ENCODE measurements at places on chromosomes 7 and 10.

DNA sequence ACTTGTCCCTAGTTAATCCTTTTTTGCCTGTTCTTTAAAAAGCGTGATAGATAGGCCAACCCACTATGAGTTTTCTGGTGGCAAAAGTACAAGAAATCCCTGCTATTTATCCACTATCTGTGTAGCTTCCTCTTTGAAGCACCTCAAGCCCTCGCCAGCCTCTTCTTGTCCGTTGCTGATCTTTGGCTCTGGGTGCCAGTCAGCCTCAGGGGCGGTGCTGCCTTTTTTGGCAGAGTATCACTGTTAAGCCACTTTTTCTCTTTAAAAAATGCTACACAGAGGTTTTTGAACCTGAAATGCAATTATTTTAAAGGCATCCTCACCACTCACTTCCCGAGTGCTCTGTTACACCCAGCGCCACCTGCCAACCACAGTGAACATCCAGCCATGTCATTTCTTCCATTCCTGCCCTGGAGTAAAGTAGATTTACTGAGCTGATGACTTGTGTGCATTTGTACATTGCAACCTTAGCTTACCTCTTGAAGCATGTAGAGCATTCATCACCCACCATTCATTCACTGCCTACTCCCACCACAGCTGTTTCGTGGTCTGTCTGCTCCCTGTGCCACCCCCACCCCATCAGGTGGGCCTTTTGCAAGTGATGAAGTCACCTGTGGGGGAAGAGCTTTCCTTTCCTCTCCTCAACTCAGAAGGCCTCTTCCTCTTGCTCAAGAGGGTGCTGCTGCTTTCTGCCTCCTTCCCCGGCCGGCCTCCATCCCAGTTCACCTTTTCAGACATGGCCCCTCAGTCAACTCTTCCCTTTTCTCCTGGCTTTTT is 414.2 kb upstream of the GALNT17 start:
- no peak for DNase-seq

- no peak for DNase-seq
These were observed 40.9 kb upstream of the ZNF32 start for GRCh38 chr10:43689618-43689954.

DNA sequence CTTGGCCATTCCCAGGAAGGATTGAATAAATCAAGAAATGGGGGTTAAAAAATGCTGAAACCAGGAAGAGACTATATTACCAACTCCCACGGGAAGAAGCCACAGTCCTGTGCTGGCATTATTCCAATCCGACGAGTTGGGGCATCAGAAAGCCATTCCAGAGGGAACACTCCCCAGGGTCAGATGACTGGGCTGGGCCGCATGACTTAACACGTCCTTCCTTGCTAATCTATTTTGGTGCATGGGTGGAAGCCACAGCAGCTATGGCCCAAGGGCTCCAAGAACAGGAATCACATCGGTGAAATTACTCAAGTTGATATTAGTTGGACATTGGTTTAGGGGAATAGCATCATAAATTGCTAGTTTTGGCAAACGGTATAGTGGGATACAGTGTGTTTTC is 592.9 kb upstream of the NRP1 start:
- DNase-seq: no peak

DNA sequence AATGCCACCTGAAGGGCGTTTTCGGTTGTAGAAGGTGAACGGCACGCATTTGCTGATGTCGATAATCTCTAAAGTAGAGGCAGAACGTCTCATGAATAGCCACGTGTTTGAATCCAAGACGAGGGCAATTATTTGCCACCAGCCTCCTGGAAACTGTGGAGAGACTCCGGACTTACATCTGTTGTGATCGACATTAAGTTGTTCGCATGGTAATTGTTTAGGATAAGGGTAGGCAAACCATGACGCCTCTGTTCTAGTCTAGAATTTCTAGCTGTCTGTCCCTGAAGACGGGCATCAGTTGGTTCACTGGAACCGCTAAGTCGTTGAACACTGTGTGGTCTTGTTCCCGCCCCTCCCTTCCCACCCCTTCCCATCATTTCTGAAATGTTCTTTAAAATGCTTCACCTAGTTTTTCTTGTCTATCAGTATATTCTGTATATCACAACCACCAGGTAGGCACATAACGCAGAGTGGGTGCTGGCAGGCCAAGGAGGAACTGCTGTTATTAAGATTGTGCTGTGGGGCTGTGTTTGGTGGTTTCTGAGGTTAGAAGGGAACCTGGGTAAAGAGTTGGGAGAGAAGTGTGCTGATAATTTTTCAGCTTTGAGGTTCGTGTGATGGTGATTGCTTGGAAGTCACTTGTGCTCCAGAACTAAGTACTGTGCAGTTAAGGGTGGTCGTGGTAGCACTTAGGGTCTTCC is 1.2 kb downstream of the UBE3C start:
- no peak for DNase-seq

DNA sequence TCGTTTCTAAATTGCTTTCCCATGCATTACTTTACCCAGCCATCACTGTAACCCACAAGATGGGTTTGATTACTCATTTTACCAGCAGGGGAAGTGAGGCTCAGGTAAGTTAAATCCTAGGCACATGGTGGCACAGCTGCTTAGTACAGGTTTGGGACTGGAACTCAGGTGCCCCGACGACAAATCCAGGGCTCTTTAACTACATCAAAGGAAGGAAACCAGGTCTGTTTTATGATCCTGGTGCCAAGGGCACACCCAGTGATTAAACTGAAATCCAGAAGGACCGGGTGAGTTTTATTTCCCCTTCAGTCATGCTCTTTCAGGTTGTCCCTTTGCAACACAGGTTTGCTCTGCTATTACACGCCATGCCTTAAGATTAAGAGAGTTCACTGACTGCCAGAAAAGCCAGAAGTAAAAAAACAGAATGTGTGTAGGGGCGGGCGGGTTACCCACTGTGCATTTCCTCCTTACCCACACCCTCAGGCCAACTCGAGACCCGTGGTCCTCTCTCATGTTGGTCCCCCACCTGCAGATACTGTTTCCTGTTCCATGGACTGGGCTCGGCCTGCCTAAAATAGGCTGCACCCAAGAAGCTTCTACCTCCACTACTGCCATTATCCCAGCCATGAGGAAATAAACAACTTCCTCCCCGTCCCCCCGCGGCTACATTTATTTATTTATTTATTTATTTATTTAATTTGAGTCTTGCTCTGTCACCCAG is 55.1 kb upstream of the KDM7A start:
- DNase-seq: no peak

DNA sequence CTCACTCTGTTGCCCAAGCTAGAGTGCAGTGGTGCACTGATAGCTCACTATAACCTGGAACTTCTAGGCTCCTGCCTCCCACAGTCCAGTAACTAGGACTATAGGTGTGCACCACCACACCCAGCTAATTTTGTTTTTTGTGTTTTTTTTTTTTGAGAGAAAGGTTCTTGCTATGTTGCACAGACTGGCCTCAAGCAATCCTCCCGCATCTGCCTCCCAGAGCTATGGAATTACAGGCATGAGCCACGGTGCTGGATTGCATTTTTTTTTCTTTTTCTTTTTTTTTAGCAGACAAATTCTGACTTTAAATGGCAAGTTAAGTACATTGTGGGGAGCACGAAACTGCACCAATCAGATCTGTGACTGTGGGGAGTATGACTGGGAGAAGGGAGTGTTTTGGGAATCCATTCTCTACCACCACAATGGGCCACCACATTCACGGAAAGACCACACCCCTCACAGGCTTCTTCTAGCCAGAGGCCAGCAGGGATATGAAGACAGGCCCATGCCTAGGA is 58.1 kb upstream of the MSMB start:
- no peak for DNase-seq

DNA sequence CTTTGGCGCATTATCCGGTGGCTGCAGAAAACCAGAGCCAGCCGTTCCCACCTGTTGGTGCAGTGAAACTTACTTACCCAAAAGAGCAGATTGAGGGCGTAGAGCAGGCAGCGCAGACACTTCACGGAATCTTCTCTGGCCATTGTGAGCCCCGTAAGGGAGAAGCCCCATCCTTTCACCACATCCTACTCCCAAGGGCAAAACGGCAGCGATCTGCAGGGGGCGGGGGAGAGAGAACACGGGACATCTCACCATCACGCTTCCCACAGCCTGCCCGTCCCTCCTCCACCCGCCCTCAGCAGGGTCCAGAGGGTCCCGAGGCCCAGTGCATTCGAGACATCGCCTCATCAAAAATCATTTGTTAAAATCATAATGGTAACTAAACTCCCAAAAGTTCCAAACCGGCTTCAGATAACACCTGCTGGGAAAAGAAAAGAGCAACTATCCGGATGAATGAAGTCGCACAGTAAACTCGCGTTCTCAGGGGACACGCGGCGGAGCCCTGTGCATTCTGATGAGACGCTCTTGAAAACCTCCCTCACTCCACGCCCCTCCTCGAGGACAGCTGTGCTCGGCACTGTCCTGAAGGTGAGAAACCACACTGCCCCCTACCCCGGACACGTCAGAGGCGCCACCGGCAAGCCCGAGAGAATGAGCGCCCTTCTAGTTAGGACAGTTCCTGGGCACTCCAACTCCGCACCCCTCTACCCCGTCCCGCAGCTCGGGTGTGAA is 1.2 kb downstream of the TSPAN12 start:
- peak; percentile 20 for DNase-seq

- no peak for DNase-seq
These were observed 4.5 kb downstream of the LYZL2 start for GRCh38 chr10:30625080-30625479.
